Bronchial epithelial cell (primary cell): ENCODE measurements at places on chromosomes 4 and X.
A peak's percentile ranks its signal among the peaks of the same experiment; 100 is the strongest.

GRCh38 chr4:73865431-73866096 is 3.6 kb upstream of the CXCL1 start:
- no peak for DNase-seq

- no peak for DNase-seq
These were observed 23.3 kb downstream of the HAND2 start for GRCh38 chr4:173506597-173507211.

GRCh38 chr4:129600898-129601297 is 504.9 kb downstream of the C4orf33 start:
- no peak for DNase-seq

DNA sequence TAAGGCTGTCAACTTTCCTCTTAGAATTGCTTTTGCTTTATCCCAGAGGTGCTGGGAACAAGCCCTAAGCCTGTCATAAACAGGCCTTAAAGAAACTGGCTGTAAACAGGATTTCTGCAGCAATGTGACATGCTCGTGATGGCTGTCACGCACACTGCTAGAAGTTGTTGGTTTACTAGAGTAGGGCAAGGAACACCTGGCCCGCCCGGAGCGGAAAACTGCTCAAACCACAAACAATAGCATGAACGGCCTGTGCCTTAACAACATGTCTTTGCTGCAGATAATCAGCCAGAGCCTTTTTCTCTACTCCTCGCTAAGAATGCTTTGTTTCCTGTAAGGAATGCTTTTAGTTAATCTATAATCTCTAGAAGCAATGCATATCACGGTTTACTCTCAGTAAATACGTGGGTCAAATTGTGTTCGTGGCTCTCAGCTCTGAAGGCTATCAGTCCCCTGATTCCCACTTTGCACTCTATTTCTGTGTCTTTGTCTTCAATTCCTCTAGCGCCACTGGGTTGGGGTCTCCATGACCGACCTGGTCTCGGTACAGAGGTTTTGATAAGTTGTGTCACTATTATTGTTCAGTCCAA is 318.3 kb downstream of the GLUD2 start:
- DNase-seq = no peak

DNA sequence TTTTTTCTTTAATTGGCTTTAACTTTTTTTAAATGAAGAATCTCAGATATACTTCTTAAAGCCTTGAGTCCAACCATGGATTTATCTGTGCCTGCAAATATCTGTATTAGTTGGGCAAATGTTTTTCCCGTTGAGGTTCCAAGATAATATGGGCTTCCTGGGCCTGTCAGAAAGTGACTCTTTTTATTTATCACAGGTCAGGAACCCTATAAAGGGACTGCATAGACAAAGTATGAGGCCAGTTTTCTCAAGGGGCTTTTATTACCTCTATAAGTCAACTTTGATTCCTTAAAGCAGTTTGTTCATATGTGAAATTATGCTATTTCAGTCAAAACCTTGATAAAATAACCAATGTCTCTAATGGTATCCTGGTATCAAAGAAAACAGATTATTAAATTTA is 80.2 kb upstream of the BMP2K start:
- DNase-seq = no peak

DNA sequence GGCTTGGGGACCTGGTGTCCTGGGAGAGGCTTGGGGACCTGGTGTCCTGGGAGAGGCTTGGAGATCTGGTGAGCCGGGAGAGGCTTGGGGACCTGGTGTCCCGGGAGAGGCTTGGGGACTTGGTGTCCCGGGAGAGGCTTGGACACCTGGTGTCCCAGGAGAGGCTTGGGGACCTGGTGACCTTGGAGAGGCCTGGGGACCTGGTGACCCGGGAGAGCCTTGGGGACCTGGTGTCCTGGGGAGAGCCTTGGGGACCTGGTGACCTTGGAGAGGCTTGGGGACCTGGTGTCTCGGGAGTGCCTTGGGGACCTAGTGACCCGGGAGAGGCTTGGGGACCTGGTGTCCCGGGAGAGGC is 12.6 kb downstream of the SHOX start:
- no peak for DNase-seq

DNA sequence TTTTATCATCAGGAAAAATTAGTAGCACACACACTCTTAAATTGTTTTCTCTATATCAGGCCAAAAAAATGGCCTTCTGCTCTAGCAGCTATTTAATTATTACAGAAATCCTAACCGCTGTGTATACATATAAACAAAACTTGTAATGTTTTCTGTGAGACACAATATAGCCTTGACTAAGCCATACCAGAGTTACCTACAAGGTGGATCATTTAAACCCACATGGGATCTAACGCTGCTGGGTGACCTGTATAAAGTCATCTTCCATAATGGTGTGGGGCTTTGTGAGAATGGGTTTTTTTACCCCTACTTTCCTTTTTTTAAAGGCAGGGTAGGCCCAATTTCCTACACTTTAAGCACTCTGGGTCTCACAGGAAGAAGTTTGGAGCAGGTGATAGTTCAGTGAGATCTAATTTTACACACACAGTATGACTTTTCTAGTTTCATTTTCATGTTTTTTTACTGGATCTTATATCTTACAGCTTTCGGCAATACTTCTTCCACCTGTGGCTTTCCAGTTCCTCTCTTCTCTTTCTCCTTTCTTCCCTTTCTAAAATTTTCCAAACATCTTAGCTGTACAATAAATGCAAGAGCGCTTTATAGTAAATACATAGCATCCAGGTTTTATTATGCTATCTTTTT is 66.9 kb upstream of the MMAA start:
- no peak for DNase-seq

DNA sequence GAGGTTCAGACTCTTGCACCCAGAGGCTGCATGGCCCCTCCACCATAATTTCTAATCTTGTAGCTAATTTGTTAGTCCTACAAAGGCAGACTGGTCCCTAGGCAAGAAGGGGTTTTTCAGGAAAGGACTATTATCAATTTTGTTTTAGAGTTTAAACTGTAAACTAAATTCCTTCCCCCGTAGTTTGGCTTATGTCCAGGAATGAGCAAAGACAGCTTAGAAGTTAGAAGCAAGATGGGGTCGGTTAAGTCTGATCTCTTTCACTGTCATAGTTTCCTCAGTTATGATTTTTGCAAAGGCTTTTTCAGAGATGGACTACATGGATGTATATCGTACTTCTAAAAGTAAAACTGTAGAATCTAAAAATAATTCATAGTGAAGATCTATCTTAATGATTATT is 258.1 kb upstream of the IL1RAPL1 start:
- DNase-seq = no peak

- DNase-seq = peak; percentile 97
These were observed 53.2 kb upstream of the C4orf54 start for GRCh38 chr4:99710681-99711345.

- no peak for DNase-seq
These were observed 121.9 kb downstream of the DKK2 start for GRCh38 chr4:106914223-106914622.

GRCh38 chr4:143025081-143025704 is 159.5 kb upstream of the USP38 start:
- DNase-seq = peak; percentile 57

DNA sequence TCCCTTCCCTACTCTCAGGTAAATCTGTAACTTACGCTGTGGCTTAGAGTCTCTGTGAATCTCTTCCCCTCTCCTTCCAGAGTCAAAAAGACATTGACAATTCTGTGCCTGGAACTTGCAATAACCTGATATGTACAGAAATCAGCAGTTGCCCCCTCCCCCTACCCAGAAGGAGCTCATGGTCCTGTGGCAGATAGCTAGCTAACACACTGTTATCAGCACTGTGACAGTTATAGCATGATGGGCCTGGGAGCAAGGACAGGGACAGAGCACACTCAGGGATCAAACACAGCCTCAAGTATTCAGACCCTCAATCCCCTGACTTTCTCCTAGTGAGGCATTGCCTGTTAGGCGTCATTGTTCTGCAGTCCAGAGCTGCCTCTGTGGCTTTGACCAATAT is 18.7 kb upstream of the MAGEA10 start:
- no peak for DNase-seq

DNA sequence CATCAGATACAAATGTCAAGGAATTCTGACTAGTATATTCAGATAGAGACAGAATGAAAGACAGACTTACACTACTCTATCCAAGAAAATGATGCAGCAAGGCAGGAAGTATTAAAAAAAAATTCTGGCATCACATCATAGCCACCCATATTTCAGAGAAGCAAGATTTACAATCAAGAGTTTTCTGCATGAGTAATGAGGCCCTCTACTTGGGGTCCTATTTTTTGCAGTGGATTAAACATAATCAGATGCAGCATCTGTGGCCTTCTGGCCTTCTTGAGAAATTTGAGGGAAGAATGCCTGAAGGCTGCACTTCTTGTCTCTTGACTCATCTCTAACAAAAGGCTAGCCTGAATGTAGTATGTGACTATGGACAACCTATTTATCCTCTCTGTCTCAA is 48.2 kb upstream of the SLIT2 start:
- DNase-seq = peak; percentile 13

DNA sequence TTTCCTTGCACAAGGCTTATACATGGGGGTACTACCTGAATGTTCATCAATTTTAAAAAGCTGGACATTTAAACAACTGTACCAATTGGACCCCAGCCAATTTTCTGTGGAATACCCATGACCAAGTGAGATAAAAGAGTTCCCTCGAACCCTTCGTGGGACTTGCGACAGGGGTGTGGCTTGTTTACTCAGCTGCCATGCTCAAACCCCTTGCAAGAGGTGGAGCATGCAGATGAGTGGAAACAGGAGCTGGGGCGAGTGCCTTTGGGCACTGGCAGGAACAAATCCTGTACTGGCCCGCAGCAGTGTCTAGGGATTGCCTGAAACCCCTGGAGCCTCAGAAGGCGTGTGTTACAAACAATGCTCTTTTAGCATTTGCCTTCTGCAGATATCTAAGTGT is 144.2 kb downstream of the PDHA2 start:
- DNase-seq = no peak

- DNase-seq = no peak
These were observed 54.4 kb downstream of the NBDY start for GRCh38 chrX:56783450-56783831.

- no peak for DNase-seq
These were observed 176.7 kb downstream of the SLC39A8 start for GRCh38 chr4:102168580-102168979.

DNA sequence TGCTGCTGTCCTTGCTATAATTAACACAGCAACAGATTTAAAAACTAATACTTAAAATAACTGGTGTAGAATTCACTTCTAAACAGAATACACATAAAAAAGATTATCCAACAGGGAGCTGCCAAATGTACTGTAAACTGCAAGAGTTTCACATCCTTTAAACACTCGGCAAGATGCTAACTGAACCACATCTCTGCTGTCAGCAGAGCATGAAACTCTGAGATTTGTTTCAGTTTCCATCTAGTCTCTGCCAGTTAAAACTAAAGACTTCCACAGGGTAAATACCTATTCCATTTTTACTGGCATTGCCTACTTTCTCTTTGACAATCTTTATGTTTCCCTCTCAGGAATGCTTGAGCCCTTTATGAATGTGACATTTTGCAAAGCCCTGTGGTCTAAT is 127.7 kb downstream of the SLC7A11 start:
- DNase-seq = no peak

DNA sequence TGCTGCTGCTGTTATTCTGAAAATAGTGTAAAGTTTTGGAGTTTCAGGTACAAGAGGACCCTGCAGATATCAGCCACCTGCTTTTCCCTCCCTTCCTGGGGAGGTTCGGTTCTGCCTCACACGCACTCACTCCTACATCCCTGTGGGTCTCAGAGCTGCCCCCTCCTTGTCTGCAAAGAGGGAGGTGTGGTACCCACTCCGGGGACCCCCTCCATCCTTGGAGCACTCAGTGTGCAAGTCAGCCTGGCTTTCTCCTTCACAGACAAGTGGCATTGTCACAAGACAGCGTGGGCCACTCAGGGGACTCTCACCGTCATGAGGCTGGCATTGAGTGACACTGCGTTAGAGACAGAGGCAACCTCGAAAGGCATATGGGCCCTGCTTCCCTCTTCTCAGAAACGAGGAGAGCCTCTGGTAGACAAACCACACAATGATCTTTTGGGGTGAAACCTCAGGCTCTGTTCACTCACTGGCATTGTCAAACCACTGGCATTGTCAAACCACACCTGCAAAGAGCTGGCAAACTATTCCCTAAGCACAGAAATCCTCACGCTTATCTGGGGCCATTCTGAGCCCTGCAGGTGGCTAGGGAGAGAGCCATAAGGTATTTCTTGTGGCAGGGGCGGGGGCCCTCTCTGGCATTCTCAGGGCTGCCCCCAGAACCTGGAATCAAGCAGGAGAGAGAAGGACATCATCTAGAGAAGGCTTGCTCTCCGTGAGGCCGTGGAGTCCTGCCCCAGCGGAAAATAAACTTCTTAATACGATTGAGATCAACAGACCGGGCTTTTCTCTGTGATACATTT is 285.0 kb downstream of the SHOX start:
- no peak for DNase-seq

DNA sequence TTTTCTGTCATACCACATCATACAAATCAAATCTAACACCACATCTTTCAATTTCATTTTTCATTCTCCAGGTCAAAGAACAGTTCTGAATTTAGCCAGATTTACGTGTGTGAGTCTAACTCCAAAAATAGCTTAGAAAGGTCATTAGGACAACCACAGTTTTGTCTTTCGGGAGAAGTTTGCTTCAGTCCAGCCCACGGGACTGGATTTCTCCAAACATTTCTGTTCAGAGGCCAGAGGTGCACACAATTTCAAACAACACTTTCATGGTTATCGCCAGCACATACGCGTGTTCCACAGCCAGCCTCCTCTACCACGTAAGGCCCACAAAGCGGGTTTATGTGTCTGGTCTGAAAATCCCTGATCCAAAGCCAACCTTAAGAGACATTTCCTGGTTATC is 65.9 kb downstream of the VEGFC start:
- no peak for DNase-seq
